ENCODE measurements at places on chromosomes 13 and 19. TPM values are rescaled to one million over a fixed set of nuclear protein-coding genes. Genes with fewer than 3 reads are reported as not detected.

GARIN5A gene
- polyA plus RNA-seq, result 0.76 TPM

CNFN gene
- polyA plus RNA-seq, result 12.0 TPM

TPTE2 gene
- polyA plus RNA-seq, result not detected

POU4F1 gene
- not detected for polyA plus RNA-seq

SLC8A2 gene
- 0.09 TPM for polyA plus RNA-seq

CPT1C gene
- polyA plus RNA-seq, result 5.9 TPM

MISP gene
- 40.2 TPM for polyA plus RNA-seq

ZNF700 gene
- polyA plus RNA-seq, result 3.0 TPM

MAP4K1 gene
- polyA plus RNA-seq, result 0.12 TPM

ZIC2 gene
- polyA plus RNA-seq, result not detected

METTL21C gene
- not detected for polyA plus RNA-seq

MYO1F gene
- polyA plus RNA-seq, result 0.10 TPM

MISP3 gene
- polyA plus RNA-seq, result 1.7 TPM

RUBCNL gene
- 0.08 TPM for polyA plus RNA-seq

INAFM1 gene
- 5.5 TPM for polyA plus RNA-seq

NCR1 gene
- polyA plus RNA-seq, result not detected

OR7C1 gene
- not detected for polyA plus RNA-seq

CCDC70 gene
- not detected for polyA plus RNA-seq

All from foreskin keratinocyte (primary cell).